ENCODE measurements at places on chromosomes 7 and 10.
A peak's percentile ranks its signal among the peaks of the same experiment; 100 is the strongest.

- no peak for DNase-seq
Measured at GRCh38 chr7:137992104-137992549, 9.8 kb downstream of the CREB3L2 start.

GRCh38 chr10:94193466-94193924 lies 169.2 kb downstream of the NOC3L start:
- no peak for DNase-seq

DNA sequence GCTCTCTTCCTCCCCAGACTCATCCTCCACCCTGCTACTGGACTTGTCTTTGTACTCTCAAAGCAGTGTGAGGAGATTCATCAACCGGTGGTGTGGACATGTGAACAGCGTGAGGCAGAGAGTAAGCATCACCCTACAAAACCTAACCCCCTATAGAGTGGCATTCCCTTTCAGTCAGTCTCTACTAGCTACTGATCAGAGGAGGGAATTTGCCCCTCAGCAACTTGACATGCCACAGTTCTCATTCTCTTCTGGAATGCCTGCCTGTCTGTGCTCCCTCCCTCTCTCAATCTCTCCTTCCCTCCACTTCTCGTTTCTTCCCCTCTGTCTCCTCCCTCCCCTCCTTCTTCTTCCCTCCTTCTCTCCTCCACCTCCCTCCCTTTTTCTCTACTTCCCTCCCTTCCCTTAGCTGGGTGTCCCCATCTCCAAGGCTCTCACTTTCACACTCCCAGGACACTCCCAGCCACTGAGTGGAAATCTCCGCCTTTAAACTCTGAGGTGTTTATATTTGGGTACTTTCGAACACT lies 24.6 kb downstream of the H2AZ2 start:
- no peak for DNase-seq

DNA sequence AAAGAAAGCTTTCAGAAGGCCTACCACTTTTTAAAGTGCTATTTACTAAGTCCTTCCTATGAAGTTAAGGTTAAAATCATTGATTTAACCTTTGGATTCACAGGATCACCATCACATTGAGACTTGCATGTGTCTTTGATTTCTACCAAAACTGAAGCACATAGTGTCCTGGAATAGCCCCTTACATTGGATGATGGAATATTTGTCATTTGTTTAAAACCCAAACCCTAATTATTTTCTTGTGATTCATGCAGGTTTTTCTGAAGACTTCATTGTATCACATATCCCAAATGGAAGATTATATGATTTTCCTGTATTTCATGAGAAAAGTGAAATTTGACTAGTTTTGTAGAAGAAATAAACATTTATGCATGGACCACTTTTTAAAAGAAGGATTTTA lies 3.3 kb downstream of the SEMA3A start:
- no peak for DNase-seq

GRCh38 chr10:70106958-70107791 lies 25.4 kb downstream of the AIFM2 start:
- no peak for DNase-seq

DNA sequence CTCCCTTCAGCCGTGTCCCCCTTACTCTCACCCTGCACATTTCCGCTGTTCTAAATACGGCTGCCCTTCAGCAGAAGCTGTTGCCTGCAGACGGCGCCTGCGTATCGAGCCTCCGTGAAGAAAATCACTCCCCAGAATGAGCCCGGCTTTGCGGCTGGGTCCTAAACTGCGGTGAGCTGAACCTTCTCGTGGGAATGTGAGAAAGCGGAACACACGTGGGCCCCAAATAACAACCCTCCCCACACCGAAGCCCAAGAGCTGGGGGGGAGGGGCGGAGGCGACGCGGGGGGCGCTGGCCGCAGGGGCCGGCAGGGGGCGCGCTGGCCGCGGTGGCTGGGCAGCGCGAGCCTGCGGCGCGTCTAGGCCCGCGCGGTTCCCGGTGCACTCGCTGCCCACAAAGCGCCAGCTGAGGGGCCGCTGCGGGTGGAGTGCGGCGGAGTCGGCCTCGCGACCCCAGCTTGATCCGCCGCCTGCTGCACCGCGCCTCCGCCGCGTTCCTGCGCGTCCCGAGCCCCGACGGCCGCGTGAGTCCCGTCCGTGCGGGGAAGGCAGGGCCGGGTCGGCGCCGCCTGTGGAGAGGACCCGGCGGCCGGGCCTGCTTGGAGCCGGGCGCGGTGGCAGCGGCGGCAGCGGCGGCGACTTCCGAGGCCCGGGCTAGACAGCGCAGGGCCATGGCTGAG lies at the start of gene ZNF398:
Gene ZNF398, plus strand, starts transcription at position 382 of the 680 bp plus-strand sequence. Its CDS starts 290 bp downstream, at position 672.
- peak; percentile 72 for DNase-seq

DNA sequence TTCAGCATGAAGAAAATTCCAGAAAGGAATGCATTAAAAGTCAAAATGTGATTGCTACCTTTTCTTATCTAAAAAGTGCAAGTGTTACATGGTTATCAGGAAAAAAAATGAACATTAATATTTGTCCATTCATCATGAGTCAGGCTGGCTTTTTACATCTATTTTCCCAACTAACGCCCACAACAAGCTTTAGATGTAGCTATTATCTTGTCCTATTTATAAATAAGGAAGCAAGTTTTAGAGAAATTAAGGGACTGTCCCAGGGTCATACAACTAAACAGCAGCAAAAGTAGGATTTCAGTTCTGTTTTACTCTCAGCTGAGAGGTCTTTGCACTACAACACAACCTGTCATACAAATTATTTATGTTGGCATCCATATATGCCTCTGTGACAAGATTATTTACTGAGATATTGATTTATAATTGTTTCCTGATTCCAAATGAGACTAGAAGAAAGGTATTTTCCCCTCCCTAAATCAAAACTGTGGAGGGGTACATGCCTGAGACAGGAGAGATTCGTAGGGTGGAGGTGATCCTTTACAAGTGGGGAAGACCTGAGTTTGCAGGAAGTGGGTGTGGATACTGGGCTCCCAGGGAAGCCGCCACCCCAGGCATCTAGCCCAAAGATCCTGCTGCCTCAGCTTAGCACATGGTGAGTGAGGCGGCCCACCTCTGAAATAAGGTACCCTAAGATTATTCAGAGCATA lies 57.2 kb upstream of the ARID5B start:
- no peak for DNase-seq

- no peak for DNase-seq
Measured at GRCh38 chr10:89371079-89371478, 6.8 kb upstream of the IFIT1B start.

DNA sequence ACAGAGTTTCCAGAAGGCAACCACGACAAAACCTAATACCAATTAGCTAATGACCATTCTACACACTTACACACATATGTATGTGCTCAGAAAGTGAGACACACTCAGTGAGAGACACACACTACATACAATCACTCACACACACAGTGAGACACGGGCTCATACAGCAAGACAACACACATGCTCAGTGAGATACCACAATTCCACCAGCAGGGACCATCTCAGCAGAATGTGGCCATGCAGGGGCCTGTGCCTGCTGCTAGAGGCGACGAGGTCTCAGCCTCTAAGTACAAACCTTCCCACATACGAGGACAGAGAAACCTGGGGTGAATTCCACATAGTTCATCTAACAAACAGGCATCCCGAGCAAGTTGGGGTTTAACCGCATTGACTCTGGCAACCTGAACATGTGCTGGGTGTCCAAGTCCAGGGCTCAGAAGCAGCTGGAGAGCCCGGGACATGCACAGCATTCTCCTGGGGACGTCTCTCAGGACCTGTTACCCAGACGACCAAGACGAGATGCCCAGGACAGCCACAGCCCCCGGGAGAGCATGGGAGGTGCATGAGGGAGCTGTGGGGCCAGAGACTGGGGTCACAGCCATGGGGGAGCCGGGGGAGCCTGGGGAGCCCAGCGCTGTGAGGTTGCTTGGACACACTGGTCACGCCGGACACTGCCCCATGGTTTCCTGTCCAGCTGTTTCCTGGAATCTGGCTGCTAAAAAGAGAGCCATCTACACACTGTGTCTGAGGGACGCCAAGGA lies 523.6 kb downstream of the PTPRN2 start:
- no peak for DNase-seq

- DNase-seq = no peak
Measured at GRCh38 chr10:182441-183201, 47.4 kb downstream of the ZMYND11 start.

DNA sequence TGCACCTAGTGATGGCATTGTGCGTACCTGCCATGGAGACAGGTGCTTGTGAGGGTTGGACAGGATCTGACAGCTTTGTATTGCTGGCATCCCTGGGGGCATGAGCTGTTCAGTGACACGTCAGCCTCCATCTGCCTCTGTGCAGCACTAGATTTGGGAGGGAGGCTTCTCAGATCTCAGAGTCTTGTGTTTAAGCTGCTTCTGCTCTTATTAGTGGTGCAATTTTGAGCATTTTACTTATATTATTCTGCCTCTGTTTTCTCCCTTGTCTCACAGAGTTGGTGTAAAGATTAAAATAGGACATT lies 5.1 kb downstream of the ARHGAP22 start:
- DNase-seq = no peak

- no peak for DNase-seq
Measured at GRCh38 chr10:97683556-97684367, 3.3 kb downstream of the AVPI1 start.

GRCh38 chr7:39428221-39428620 lies 138.0 kb upstream of the YAE1 start:
- no peak for DNase-seq

DNA sequence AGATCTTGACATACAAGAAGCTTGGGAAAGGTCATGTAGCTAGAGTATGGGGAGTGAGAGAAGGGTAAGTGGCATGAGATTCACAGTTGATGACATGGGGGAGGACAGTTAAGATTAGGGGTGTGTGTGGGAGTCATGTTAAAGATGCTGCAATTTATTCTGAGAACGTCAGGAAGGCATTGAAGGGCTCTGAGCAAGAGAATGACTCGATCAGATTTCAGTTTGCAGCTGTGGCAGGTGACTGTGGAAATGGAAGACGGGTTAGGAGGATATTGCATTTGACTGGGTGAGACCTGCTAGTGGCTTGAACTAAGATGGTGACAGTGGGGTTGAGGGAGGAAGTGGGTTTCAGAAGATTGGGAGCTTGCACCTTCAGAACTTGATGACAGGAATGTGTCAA lies 5.6 kb downstream of the CDC123 start:
- no peak for DNase-seq

DNA sequence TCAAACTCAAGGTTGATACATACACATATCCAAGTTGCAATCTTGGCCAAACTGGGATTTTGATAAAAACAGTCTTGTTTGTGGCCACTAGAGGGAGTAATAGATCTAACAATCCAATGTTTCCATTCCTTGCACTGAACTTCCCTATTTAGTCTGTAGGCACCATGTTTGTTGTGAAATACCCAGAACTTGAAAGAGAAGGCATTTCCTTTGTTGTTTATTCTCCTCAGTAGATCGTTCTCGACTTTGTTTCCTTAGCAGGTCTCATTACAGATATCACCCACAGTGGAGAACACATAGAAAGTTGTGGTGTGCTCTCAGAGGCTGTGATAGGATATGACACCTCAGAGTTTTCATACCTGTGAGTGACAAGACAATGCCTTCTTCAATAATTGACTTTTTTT lies 70.3 kb upstream of the MXI1 start:
- no peak for DNase-seq

DNA sequence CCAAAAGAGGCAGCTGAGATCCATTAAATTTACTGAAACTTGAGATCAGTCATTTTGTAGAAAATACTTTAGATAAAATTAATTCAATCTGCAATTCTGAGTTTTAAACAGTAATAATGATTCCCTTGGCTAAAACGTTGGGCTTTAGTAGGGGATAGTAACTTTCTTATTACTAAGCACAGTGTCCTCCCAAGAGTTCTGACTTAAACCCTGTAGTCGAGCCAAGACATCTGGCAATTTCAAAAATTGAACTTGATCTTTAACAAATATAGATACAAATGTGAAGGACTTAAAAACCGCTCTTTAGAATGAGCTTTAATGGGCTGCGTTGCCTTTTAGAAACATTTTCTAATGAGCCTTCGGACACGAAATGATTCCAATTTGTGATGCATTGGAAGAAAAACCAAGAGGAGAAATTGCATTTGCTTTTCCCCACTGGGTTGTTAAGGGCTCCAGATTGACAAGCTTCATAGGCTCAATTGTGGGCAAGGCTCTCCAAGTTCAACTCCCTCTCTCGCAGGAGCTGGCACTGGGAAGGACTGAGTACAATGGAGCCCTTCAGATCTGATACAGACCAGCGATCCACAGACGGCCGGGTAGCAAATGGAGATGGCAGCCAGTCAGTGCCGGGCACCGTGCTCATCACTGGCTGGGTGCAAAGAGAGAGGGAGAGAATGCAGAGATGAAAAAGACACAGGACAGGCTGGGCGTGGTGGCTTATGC lies 921.3 kb upstream of the AUTS2 start:
- no peak for DNase-seq

DNA sequence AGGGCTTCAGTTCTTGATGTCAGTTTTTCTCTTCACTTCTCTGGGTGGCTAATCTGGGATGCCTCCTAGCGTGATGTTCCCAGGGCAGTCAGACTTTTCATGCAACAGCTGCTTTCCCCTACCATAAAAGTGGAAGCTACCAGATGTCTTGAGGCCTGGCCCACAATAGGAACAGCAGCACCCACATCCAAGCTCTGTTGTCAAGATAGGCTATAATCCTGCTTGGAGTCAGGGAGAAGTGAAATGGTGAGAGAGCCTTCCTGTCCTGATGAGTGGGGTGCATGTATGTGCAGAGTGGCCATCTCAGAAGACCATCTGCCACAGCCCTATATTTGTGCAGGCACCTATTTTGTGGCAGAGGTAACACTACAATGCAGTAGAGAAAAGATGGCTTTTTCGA lies 108.0 kb downstream of the HTR5A start:
- DNase-seq = no peak

DNA sequence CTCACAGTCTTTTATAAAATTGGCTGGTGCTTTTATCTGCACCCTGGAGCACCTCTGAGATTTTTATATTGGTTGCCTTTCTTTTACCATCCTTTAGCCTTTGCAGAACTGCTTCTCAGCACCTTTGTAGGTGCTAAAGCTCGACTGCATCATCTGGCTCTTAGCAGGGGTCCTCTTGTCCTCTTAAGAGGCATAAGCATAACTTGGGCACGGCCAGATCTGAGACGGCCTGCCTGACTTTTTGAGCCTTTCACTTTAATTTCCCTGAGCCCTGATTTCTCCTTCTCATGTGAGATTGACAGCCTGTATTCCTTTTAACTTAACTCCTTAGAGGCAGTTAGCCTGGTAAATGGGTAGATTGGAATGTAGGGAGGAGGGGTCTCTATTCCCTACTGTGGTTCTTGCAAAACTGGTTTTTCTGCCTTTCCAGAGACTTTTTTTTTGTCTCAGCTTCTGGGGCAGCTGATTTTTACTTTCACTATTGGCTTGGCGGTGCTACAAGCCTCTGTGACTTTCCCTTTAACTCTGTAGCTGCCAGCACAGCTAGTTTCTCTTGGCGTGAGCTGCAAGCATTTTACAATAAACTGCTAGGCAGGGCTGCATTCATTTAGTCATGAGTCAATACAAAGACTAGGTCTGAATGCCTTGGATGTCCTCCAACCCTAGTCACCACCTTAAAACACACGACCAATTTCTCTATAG lies 24.0 kb downstream of the ZPBP start:
- no peak for DNase-seq

GRCh38 chr10:29804025-29804852 lies 169.5 kb upstream of the SVIL start:
- no peak for DNase-seq

- no peak for DNase-seq
Measured at GRCh38 chr10:66951896-66952295, 26.1 kb downstream of the LRRTM3 start.

GRCh38 chr7:65397730-65398142 lies 24.1 kb downstream of the ZNF92 start:
- DNase-seq = no peak
